B cell (primary cell): ENCODE measurements at places on chromosomes 5 and 9. TPM values are rescaled to one million over a fixed set of nuclear protein-coding genes. Genes with fewer than 3 reads are reported as not detected.

DNA sequence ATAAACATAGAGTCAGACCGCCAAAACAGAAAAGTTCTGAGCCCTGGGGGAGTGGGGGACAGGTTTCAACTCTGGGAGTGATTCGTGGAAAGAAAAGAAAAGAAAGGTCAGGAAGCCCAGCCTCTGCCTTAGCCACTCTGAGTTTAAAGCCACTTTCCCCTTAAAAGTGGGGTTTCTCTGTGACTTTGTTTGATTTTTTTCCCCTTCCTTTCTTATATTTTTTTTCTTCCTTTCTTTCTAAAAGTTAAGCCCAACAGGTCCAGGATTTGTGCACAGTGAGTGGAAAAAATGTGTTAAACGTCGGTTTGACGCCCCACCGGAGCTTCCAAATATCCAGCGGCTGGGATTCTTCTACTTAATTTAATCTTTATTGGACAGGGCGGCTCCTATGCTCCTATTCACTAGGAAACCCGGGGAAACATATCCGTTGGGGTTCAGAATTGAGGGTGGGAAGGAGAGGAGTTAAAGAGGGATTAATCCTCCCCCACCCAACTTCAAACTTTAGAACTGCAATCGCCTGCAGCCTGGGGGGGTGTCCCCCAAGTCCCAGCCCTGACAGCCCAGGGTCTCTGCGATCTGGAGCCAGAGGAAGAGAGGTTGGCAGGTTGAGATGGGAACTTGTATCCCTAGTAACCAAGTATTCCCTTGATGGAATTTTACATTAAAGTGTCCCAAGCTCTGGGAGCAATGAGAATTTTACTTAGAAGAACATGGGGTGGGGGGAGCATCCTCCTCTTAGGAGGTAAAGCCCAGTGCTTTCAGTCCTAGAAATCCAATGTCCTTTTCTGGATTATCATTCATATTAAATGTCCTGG, 6.3 kb downstream of the NR2F1-AS1 start:
- no peak for DNase-seq

DNA sequence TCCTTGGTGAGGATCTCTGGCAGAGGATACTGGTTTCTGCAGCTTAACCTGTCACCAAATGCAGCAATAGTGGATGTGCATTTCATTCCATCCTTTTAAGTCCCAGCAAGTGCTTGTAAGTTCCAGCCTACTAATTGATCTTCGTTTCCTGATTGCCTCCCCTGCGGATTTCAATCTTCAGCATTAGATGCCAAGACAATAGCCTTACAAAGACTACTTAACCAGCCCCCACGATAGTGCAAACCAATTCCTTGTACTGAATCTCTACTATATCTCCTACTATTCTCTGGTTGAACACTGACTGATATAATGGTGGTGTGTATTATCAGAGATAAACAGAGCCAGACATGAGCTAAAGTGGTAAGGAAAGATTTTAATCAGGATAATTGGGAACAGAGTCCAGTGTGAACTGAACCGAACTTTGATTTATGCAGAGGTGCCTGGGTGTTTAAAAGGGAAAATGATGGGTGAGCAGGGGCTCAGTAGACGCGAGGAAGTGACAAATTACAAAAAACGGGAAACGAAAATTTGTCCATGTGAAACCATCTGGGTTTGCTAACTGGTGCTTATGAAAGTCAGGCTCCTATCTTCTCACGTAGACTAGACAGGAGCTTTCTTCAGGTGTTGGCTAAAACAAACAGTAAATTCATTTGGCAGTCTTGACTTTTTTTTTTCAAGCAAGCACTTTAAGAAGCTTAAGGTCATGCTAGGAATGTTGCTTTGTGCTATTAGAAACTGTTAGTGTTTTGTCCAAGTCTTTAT, 106.9 kb upstream of the ST8SIA4 start:
- peak; percentile 19 for DNase-seq

DNA sequence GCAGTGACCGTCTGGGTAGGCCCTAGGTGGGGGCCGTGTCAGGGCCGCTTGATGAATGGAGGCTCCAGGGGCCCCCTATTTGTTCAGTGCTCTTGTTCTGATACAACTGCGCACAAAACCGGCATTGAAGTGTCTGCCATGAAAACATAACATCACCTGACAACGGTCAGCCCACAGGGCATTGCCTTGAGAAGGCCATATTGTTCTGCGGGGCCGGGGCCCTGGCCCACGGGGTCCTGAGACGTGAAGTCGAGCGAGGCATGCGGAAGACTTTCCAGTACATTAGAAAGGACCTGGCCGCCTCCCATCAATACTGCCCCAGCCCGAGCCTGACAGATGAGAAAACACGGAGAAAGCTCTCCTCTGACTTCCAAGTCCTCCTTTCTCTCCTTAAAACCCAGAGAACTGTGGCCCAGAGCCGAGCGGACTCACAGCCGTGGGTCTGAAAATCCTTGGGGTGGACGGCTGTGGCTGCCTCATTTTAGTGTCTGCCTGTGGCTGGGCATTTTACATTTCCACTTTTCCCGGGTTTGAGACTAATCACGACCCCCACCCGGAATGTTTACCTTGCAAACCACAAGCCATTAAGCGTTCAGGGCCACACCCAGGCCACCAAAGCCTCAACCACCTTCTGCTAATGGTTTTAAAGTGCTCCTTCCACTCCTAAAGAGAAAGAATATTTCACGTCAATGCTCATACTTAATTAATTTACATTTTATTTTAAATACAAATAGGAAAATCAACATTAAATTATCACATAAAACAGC, 391.0 kb upstream of the IRX2 start:
- no peak for DNase-seq

- no peak for DNase-seq
Measured at GRCh38 chr5:110651507-110651906, 75.0 kb downstream of the TMEM232 start.

GRCh38 chr5:62371409-62371808, 32.3 kb downstream of the DIMT1 start:
- no peak for DNase-seq

DNA sequence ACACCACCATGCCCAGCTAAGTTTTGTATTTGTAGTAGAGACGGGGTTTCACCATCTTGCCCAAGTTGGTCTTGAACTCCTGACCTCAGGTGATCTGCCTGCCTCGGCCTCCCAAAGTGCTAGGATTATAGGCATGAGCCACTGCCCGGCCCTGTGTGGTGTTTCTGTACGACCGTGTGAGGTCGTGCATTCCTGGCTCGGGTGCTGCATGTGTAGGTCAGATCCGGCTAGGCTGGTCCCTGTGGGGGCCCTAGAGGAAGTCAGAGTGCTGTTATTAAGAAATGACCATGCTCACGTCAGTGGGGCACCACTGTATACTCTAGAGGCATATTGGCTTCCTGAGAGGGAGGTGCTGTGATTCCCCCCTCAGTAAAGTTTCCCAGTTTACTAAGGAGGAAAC, 13.7 kb downstream of the WNK2 start:
- no peak for DNase-seq

DNA sequence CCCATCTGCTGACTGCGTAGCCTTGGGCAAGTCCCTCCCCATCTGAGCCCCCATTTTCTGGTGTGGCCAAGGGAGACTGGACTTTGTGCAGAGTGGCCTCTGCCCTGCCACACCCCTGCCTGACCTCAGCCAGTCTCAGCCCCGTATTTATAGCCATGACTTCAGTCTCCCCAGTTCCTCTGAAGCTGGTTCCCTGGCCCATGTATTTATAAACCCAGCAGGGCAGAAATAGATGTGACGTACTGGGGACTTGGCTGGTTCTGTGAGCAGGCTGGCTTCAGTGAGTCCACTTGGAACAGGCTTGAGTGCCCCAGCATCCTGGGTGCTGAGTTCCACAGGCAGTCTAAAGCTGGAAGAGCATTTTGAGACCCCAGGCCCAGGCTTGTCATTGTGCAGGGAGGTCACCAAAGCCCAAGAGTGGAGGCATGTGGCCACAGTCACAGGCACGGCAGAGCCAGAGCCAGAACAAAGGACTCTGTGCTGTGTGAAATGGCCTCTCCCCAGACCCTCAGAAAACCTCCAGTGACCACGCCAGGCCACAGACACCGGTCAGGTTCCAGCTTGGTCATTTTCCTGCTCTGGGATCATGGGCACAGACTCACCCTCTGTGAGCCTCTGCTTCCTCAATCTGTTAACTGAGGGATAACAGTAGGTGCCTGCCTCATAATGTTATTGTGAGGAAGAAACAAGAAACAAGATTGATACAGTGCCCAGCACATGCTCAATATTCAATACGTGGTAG, 30.4 kb upstream of the SYNPO start:
- DNase-seq = no peak

- no peak for DNase-seq
Measured at GRCh38 chr5:33939556-33940262, 3.5 kb downstream of the RXFP3 start.

- no peak for DNase-seq
Measured at GRCh38 chr5:157965040-157965678, 106.2 kb upstream of the CLINT1 start.

- DNase-seq = peak; percentile 51
Measured at GRCh38 chr9:135883410-135884089, 23.8 kb downstream of the CAMSAP1 start.

GRCh38 chr5:119354537-119355243, 1.1 kb upstream of the TNFAIP8 start:
- peak; percentile 61 for DNase-seq

ZNF354B gene
- 34.6 and 37.5 TPM in 2 replicates for total RNA-seq

FBXW11 gene
- total RNA-seq = 62.4 and 64.8 TPM in 2 replicates

SOX30 gene
- 0.29 and 0.49 TPM in 2 replicates for total RNA-seq

NUTM2F gene
- total RNA-seq = not detected in 2 replicates

IFNA21 gene
- total RNA-seq = not detected in 2 replicates

SPATA31A3 gene
- total RNA-seq = not detected in 2 replicates

PCDHB7 gene
- total RNA-seq = not detected in 2 replicates

ARAP3 gene
- total RNA-seq = 3.0 and 3.7 TPM in 2 replicates

LIFR gene
- not detected in 2 replicates for total RNA-seq

CCL21 gene
- total RNA-seq = not detected in 2 replicates

HSD17B3 gene
- total RNA-seq = not detected in 2 replicates

NR6A1 gene
- total RNA-seq = 0.66 and 0.67 TPM in 2 replicates

FKTN gene
- 16.2 and 18.3 TPM in 2 replicates for total RNA-seq
